Activated effector memory CD4-positive, alpha-beta T cell treated with anti-CD3 and anti-CD28 coated beads, Interleukin-2, amount 50 U/mL, for 16 hours (primary cell): ENCODE measurements at places on chromosomes 3 and 15.

GRCh38 chr3:139778682-139779233 is 101.0 kb upstream of the NMNAT3 start:
- no peak for DNase-seq

DNA sequence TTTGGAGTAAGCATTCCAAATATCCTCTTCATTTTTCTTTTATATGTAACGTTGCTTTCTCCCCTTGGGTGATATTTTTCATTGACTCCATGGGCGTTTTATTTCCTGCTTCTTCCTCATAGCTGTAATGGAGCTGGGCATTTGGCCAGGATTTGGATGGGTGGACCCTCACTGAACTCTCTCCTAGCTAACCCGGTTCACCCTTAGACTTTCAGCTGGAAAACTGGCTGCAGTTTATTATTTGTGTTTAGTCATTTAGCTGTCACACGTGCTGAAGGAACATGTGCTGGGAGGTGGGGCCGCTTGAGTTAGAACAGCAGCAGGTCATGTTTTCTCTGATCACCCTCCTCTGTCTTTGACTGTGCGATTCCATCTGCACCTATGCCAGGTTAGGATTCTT is 407.6 kb downstream of the ZIC1 start:
- no peak for DNase-seq

- no peak for DNase-seq
Measured at GRCh38 chr15:75723171-75723846, 10.7 kb upstream of the CSPG4 start.

- no peak for DNase-seq
Measured at GRCh38 chr3:187590861-187591576, 79.2 kb downstream of the SST start.

GRCh38 chr3:13950042-13950441 is 70.2 kb upstream of the WNT7A start:
- DNase-seq = no peak

DNA sequence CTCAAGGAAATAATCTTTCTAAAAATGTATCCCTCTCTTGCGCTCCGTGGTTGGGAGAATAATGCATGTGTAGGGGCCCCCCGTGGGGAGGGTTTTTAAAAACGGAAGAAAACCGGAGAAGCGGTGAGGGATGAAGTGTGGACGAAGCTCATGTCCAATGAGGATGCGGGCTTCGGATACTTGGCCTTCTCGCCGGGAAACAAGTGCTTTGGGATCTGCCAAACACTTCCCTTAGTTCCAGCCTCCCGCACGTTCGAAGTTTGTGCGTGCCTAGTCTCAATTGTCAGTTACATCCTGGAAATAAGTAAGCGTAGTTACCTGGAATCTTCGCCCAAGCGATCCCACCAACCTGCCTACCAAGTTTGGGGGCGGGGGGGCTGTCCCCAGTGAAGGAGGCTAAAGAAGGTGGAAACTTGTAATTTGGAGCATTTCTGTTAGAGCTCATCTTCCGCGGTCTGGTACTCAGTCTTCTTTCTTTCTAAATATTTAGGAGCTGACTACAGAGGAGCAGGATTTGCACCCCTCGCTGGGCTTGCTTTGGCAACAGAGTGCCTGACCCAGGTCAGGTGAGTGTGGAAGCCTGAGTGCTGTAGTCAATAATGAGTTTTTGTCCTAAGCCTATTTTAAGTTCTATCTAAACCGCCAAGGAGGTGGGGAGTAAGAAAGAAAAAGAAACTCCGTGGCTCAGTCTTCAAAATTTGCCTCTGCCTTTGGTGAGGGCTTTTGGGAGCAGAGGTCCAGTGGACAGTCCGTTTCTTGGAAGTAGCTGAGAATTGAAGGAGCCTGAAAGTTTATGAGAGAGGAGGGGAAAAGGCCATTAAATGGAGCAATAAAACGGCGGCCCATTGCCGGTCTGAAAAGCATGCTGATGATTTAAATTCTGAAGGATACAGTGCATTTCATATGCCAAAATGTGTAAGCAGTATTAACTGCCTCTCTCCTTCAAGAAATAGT is 1.1 kb downstream of the ITPR1 start:
- DNase-seq = peak; percentile 67

DNA sequence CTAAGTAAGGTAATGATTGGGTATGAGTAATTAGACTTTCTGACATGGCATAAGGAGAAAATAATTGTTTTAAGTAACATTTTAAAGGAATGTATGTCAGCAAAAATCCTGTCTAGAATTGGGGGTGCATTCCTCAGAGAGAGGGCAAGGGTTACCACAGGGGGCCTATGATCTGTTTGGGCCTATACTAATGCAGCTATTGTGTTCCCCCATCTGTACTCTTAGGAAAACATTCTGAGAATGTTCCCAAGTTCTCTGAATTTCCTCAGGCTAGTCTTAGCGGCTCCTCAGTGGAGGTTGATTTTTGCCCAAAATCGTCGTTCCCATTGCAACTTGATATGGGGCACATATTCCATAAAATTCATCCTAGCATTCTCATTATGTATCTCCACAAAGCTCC is 1216.4 kb upstream of the GBE1 start:
- no peak for DNase-seq

- DNase-seq = no peak
Measured at GRCh38 chr15:57090496-57090859, 172.0 kb downstream of the TCF12 start.
